Naive thymus-derived CD4-positive, alpha-beta T cell (primary cell): ENCODE measurements at places on chromosomes 1 and 21. TPM values are rescaled to one million over a fixed set of nuclear protein-coding genes. Genes with fewer than 3 reads are reported as not detected.

The OR2M3 gene
- total RNA-seq = 0.03 TPM

The ATP1B1 gene
- 1.8 TPM for total RNA-seq

DNA sequence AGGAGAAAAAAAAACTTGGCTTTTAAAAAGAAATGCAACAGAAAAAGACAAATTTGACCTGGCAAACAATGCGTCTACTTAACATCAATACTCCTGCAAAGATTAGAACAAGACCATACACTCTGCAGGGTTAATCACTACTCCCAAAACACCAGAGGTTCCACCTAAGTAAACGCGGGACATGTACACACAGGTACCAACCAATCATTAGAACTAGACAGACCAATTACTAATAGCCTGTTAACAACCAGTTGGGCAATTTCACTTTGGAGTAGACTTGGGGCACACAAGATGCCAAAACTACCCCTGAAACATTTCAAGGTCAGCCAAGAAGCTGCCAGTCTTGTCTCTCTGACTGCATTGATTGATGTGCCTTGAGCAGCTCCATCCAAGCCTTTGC, 125.8 kb downstream of the RRAGC start:
- no peak overlapping the region for H3K27ac ChIP-seq
- H3K4me3 ChIP-seq = no peak overlapping the region
- H3K27me3 ChIP-seq = no peaks in the 10 kb centered on the region
- H3K36me3 ChIP-seq = no peaks in the 10 kb centered on the region
- no peaks in the 10 kb centered on the region for H3K4me1 ChIP-seq

GRCh38 chr1:203840208-203840808, 21.1 kb upstream of the SNRPE start:
- H3K27me3 ChIP-seq = no peaks in the 10 kb centered on the region
- no peak overlapping the region for H3K27ac ChIP-seq
- no peaks in the 10 kb centered on the region for H3K4me1 ChIP-seq
- no peak for DNase-seq
- no peak overlapping the region for H3K4me3 ChIP-seq

- H3K27me3 ChIP-seq = no peaks in the 10 kb centered on the region
- H3K4me1 ChIP-seq = no peaks in the 10 kb centered on the region
- DNase-seq = no peak
- no peak overlapping the region for H3K4me3 ChIP-seq
- H3K36me3 ChIP-seq = peaks cover 39% of the 10 kb centered on the region
Observed at GRCh38 chr1:16294219-16295212, 57.5 kb upstream of the CPLANE2 start.
